ENCODE measurements at places on chromosomes 7 and 10.

DNA sequence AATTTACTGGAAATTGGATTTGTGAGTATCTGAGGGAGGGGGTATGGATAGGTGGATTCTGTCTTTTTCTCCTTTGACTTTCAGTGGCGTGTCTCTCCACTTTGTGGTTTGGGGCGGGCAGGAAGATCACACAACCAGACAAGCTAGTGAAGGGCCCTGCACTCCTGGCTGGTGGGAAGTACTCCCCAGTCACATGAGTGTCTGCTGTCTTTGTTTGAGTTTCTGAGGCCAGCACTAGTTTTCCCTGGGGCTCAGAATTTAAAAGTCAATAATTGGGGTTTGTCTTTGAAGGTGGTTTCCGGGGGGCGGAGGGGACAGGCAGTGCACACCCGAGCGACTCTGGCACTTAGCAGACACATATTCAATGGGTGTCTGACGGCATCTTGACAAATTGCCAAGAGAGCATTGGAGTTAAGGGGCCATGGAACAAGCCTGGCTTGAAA is 120.1 kb downstream of the WDFY4 start:
- no peak for DNase-seq

DNA sequence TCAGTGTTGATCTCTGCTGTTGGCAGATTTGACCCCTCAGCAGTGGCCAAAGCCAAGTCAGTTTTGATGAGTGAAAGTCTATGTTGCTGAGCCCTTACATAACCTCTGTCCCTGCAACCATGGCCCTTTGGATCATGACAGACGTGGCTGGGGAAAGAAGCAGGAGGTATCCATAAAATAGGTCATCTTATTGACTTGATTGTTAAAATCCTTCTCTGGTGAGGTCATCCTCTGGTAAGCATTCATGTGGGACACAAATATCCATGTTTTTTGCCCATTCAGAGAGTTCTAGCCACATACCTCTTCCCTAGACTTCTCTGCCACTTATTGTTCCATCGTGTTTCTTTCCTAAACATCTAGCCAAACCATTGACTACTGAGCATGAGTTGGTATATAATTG is 251.9 kb upstream of the PTER start:
- no peak for DNase-seq

- no peak for DNase-seq
Measured at GRCh38 chr7:54944179-54944578, 74.6 kb upstream of the EGFR start.

DNA sequence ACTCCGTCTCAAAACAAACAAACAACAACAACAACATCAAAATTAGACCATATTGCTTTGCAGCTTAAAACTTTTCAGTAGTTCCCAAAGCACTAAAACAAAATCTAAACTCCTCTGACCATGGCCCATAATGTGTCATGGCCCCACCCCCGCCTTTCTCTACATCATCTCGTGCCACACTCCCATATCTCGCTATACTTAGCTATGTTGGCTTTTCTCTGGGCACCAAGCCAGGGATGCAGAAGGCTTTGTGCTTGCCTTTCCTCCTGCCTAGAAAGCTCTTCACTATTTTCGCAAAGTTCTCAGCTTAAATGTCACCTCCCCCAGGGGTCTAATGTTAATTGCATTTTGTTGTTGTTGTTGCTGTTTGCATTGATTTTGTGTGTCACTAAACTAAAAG is 15.1 kb upstream of the SLC16A12 start:
- no peak for DNase-seq

GRCh38 chr7:46257761-46258448 is 336.8 kb upstream of the IGFBP3 start:
- DNase-seq: no peak

DNA sequence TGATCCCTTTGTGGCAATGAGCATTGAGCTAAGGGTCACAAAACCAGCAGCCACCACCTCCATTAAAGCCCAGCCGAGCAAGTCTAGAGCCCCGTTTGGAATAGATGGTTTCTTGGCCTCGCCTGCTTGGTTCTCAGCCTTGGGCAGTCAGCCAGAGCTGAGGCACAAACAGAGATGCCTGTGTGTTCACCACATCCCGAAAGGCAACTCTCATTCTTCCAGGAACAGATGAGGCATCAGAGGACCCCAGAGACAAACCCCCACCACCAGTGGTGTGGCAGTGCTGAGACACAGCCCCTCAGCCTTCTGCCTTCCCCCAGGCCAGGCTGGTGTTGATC is 203.3 kb upstream of the ZMIZ1 start:
- no peak for DNase-seq
